ENCODE measurements at places on chromosomes 3 and 15.
A peak's percentile ranks its signal among the peaks of the same experiment; 100 is the strongest.

- no peak for DNase-seq
Measured at GRCh38 chr15:56821721-56822425, 88.6 kb upstream of the ZNF280D start.

- DNase-seq, result no peak
Measured at GRCh38 chr3:34696831-34697230, 898.4 kb downstream of the PDCD6IP start.

DNA sequence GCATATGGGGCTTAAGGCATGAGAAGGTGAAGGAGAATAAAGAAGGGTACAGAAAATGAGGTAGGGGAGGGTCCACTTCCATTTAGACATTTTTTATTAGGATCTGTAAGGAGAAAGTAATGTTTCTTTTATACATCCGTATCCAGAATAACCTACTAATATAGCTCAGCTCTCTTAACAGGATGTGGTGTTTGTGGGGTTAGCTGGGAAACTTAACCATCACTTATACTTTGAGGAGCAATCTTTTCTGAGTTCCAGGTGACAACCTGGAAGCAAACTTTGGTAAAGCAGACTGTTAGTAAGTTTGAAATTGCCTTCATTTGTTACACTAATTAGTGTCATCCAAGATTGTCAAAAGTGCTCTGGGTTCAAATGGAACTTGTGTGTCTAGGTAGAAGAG, 36.6 kb downstream of the BUB1B start:
- no peak for DNase-seq

GRCh38 chr3:196219194-196219969, 3.0 kb downstream of the SLC51A start:
- peak; percentile 77 for DNase-seq

GRCh38 chr3:16700651-16701050, 95.4 kb upstream of the DAZL start:
- DNase-seq, result no peak

- no peak for DNase-seq
Measured at GRCh38 chr3:51705276-51706020, 1.4 kb upstream of the GRM2 start.

DNA sequence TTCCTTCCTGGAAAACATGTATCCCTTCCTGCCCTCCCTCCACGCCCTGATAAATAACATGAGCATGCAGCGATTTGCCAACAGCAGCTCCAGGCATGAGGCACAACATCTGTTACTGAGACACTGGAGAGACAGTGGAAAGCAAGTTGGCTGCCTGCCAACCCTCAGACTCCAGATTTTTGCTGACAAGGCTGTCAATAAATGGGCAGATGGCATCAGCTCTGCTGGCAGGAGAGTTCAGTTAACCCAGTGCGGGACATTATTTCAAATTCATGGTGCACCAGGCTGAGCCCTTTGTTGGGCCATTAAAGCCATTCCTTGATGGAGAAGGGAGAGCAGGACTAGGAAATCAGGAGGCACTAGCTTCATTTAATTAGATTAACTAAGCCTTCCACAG, 293.3 kb downstream of the MEX3B start:
- peak; percentile 1 for DNase-seq

GRCh38 chr3:194465920-194466570, 20.8 kb downstream of the ATP13A3 start:
- no peak for DNase-seq

DNA sequence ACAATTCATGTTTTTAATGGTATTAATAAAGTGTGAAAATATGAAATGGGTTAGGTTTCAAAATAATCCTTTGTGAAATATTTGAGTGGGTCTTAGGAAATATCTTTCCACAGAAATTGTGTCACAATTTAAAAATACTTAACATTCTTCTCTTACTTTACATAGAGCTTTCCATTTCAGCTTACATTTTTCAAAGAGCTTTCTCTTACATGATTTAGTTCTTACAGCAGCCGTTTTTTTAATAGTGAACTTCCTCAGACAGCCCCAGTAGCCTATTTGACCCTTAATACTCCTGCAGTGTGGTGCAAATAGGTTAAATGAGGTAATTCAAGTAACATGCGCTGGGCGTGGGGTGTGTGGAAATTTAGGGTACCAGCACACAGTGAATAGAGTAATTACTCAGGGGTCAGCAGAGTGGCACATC, 21.8 kb downstream of the P2RY12 start:
- DNase-seq, result no peak

All from smooth muscle cell of the brain vasculature (primary cell).